Mucosa of descending colon (tissue), 3 donors: ENCODE measurements at places on chromosomes 13 and 19.

DNA sequence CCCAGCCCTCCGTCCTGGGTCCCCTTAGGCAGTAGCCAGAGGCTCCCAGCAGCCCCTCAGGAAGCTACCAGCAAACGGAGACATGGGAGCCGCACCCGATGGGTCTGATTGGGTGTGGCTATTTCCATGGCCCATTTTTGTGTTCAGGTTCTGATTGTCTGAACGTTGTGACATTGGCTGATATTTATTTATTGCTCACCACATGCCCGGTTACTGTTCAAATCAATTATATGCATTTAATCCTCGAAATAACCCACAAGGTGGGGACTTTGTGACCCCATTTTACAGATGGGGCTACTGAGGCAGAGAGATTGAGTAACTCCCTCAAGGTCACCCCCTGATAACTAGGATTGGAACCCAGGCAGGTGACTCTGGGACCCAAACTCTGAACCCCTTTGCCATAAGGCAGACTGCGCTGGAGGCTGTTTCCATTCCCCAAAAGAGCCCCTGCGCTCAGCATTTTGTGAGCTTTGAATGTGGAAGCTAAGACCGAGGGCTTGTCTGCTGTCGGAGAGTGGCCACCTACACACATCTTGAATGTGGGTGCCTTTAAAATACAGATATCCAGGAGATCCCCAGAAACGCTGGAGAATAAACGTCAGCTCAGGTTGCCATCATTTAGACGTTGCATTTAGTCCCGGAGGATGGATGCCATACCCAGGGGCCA, 13.6 kb upstream of the MCF2L start:
- DNase-seq = no peak

- DNase-seq = no peak
Measured at GRCh38 chr13:22278336-22278929, 607.6 kb downstream of the FGF9 start.

DNA sequence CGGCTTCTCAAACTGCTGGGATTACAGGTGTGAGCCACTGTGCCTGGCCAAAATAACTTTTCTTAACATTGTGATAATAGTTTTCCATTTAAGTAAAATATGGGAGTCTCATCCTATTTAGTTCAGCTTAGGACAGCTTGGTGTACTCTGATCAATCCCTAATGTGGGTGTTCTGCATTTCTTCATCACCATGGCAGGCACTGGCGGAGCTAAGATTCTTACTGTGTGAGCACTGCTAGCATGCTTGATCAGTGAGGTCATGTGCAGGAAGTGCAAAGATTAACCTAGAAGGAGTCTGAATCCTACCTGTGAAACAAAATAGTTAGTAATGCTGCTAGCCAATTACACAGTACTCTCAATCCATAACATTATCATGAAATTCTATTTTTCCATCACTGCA, 1684.2 kb upstream of the SLC10A2 start:
- no peak for DNase-seq

- no peak for DNase-seq
Measured at GRCh38 chr13:31982540-31982939, 49.0 kb upstream of the FRY start.

DNA sequence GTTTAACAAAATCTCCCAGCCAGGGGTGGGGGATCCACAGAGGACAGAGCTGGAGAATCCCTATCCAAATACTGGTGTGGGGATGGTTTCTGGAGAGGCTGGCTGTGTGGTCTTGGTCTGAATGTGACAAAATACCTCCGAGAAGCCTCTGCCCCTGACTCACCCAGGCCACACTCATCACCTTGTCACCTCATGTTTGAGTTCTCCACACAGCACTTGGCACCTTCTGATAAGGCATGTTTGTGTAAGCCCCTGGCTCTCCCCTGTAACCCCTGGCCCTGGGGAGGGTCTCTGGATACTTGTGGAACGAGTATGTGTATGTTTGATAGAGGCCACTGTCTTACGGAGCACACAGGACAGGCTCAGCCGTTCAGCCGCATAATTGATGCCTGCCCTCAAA, 14.7 kb downstream of the TECR start:
- DNase-seq = no peak

GRCh38 chr13:97574926-97575325, 141.0 kb downstream of the RAP2A start:
- peak; percentile 57 for DNase-seq

DNA sequence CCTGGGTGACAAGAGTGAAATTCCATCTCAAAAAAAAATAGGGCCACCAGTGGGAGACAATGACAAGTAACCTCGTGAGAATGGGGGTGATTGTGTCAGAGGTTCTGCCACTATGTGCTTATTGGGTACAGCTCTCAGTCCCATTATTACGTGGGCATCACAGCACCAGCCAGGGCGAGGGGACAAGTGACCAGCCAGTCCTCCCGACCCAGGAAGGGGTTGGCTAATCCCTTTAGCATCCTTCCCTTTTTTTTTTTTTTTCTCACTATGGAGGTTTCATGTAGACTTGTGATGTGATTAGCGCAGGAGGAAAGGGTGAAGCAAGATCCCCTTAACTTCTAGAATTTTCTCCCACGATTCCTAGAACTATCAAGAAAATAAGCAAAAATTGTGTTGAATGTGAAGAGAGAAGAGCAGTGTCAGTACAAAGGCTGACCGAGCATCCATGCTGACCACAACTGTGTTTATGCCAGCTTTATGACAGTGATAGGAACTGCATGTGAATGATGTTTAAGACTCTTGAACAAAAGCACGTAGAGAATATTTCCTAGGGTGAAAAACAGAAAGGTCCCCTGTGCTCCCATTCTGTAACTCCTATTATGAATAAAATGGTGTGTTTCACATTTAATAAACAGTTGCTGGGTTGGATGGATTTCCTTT, 50.0 kb downstream of the ALOX5AP start:
- DNase-seq = no peak

- DNase-seq = no peak
Measured at GRCh38 chr19:28543244-28543776, 669.6 kb downstream of the UQCRFS1 start.

DNA sequence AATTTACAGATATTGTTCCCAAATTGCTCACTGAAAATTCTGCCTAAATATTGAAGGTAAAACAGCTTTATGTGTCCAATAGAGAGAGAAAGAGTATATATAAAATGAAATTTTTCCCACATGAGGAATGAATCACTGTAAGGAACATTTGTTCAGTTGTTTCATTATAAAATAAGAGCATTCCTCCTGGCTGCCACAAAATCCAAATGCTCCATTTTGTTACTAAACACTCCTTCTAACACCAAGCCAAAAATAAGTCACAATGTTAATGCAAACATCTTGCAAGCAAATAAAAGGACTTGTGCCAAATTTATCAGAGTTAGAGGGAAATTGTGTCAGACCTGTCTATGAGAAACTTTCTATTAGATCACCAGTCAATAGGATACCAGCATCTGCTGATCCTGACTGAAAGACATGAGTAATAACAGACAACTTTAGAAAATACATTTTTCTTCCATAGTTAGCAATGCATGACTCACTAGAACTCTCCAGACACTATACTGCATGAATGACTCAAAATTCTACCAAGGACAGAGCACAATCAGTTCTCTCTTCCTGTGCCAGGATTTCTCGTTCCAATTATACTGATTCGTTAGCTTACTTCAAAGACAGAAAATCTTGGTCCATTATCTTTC, 83.5 kb upstream of the FNDC3A start:
- no peak for DNase-seq

DNA sequence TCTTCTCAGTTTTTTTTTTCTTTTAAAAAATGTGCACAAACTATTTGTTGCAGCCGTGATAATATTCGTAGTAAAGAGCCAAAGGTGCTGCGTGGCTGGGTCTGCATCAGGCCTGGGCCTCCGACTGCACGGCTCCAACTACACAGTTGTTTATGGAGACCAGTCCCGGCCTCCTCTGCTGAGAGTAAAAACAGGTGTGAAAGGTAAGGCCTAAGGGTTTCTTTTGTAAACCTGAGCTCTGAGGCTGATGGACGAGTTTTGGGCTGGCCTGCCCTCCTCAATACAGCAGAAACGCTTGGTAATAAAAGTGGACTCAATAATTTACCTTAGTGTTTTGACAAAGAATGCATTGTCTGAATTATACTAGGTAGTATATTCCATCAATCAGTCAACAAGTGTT, 3.9 kb downstream of the MBNL2 start:
- peak; percentile 41 for DNase-seq

GRCh38 chr19:47225746-47226425, 5.1 kb downstream of the BBC3 start:
- DNase-seq = peak; percentile 90

GRCh38 chr13:77720988-77721387, 23.5 kb downstream of the SLAIN1 start:
- no peak for DNase-seq

- DNase-seq = no peak
Measured at GRCh38 chr13:37716420-37717195, 118.0 kb upstream of the POSTN start.

DNA sequence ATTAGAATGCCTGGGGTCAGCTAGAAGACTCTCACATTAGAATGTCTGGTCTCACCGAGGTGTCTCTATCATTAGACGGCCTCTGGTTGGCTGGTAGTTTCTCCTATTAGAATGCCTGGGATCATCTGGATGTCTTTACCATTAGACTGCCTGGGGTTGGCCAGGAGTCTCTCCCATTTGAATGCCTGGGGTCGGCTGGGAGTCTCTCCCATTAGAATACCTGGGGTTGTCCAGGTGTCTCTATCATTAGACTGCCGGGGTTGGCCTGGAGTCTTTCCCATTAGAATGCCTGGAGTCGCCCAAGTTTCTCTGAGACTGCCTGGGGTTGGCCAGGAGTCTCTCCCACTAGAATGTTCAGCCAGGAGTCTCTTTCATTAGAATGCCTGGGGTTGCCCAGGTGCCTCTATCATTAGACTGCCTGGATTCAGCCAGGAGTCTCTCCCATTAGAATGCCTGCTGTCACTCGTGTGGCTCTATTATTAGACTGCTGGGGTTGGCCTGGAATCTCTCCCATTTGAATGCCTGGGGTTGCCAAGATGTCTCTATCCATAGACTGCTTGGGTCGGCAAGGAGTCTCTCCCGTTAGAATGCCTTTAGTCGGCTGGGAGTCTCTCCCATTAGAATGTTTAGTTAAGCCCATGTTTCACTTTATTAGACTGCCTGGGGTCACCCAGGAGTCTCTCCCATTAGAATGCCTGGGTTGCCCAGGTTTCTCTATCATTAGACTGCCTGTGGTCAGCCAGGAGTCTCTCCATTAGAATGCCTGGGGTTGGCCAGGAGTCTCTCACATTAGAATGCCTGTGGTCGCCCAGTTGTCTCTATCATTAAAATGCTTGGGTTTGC, 1467.8 kb downstream of the UQCRFS1 start:
- no peak for DNase-seq

- DNase-seq = no peak
Measured at GRCh38 chr19:17487284-17488121, 17.2 kb downstream of the SLC27A1 start.

- no peak for DNase-seq
Measured at GRCh38 chr19:55613396-55613795, 7.9 kb downstream of the ZNF865 start.

DNA sequence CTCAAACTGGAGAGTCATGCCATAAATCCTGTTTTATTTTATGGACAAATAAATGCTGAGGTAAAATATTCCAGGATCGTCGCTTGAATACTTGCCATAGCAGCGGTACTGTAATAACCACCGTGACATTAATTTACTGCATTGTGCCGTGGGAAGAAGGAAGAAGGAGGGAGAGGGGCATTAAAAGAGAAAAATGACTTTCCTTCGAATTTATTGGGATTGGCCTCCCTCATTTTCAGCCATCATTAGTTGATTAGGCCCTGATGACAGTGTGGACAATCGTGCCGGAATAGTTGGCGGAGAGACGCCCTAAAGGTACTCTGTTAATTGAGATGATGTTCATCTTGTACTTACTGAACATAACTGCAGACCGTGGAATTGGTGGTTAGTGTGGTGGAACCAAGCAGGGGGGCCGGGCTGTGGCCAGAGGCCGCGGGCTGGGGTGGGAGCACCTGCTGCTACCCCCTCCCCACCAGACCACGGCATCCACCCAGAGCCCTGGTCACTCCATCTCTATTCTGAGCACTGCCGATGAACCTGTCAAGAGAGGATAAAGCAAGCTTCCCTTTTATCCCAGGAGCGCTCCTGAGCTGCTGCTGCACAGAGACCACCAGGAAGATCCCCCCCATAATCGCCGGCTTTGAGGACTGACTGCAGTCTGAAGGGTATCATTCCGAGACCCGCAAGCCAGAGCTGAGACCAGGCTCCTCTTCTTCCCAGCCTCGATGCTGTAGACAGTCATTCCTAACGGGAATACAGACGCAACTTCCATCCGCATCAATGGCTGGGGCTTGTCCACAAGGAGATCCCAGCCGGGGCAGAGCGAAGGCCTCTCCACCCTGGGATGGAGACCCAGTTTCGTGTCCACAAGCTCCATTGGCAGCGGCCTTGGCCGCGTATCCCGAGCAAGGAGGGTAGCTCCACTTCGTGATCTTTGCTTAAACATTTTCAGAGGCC, 168.3 kb upstream of the TSHZ3 start:
- no peak for DNase-seq

DNA sequence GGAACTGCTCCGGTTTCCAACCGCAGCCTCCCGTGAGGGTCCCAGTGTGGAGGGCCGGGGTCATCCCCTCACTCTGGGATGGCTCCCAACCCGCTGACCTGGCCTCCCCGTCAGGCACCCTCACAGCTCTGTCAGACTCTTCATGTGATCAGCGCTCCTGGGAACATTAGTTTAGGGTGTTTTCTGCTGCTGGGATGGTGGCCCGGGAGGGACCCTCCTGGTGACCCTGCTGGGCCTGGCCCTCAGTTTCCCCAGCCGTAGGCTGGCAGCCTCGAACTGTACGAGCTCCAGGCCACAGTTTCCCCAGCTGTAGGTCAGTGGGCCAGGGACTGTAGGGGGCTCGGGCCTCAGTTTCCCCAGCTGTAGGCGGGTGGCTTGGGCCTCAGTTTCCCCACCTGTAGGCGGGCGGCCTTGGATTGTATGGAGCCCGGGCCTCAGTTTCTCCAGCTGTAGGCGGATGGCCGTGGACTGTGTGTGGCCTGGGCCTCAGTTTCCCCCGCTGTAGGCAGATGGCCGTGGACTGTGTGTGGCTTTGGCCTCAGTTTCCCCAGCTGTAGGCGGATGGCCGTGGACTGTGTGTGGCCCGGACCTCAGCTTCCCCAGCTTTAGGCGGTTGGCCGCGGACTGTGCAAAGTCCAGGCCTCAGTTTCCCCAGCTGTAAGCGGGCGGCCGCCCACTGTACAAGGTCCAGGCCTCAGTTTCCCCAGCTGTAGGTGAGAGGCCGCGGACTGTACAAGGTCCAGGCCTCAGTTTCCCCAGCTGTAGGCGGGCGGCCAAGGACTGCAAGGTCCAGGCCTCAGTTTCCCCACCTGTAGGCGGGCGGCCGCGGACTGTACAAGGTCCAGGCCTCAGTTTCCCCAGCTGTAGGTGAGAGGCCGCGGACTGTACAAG, 1.3 kb upstream of the PTBP1 start:
- no peak for DNase-seq
